ENCODE measurements at places on chromosomes 12 and 14. TPM values are rescaled to one million over a fixed set of nuclear protein-coding genes. Genes with fewer than 3 reads are reported as not detected.

DNA sequence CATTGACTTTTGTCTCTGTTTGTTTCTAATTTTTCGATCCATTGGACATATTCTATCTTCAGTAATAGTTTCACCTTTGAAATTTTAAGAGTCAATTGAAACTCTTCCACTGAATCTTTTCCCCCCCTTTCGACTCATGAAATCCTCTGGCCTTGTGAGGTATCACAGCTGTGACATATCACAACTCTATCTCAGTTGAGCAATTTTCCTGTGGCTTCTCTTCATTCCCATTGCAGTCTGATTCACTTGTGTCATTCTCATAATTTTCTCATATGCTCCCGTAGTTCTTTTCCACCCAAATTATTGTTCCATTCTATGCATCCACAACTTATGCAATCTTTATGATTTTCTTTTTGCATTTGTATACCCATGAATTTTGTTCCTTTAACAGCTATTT, 261.6 kb downstream of the DACT1 start:
- peak; percentile 90 for DNase-seq

DNA sequence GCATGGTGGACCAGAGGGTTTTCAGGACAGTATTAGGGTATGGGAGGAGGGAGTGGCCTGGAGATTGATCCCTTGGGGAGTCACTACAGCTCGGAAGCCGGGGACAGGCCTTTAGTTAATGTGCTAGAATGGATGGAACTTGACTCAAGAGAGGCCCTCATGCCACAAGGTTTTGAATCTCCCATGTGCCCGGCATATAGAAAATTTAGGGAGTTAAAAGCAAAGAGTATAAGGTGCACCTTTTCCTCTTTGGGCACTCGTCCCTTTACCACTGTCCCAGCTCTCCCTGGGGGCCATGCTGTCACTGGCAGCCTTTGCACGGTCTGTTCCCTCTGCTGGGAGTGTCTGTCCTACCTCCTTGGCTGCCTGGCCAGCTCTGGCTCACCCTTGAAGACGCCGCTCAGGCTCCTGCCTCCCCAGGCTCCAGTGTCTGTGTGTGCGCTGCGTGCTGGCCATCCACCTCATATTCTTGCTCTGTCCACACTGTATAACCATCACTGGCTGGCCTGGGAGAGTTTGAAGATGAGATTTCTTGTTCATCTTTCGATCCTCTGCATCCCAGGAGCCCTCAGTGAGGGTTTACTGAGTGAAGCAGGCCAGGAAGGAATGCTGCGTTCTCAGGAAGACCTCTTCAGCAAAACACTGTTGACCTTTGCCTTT, 161.3 kb downstream of the ZFP36L1 start:
- no peak for DNase-seq

- DNase-seq: peak; percentile 48
Observed at GRCh38 chr12:120497524-120498150, 1.7 kb downstream of the DYNLL1 start.

- no peak for DNase-seq
Observed at GRCh38 chr14:75615200-75615599, 36.8 kb downstream of the FLVCR2 start.

DNA sequence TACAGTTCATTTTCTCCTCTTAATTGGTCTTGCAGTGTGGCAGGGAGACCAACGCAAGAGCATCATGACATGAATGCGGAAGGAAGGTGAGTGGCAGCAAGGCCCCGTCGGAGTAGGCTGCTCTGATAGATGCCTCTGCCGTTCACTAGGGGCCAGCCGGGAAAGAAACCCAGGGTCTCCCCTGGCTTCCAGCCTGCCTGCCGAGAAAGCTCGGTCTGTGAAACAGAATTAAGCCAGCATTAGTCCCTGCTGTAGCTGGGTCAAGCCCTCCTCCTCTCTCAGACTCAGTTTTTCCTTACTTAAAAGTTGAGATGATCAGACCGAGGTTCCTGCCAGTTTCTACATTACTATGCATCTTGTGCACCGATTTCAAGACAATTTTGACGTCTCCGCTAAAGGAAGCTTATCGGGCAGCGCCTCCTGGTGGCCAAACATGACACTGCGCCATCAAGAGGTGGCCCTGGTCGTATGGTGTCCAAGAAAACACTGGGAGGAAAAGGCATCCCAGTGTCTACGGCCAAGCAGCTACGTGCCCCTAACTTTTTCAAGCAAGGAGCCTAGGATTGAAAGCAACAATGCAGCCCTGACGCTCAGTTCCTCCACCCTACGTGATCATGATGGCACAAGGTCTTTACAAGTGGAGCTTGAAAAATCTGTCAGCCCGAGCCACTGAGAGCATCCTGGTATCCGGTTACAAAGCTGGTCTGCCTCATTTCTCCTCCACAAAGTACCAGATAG, 131.6 kb downstream of the KSR2 start:
- DNase-seq: peak; percentile 78

Gene FGF6
- polyA plus RNA-seq: not detected

DNA sequence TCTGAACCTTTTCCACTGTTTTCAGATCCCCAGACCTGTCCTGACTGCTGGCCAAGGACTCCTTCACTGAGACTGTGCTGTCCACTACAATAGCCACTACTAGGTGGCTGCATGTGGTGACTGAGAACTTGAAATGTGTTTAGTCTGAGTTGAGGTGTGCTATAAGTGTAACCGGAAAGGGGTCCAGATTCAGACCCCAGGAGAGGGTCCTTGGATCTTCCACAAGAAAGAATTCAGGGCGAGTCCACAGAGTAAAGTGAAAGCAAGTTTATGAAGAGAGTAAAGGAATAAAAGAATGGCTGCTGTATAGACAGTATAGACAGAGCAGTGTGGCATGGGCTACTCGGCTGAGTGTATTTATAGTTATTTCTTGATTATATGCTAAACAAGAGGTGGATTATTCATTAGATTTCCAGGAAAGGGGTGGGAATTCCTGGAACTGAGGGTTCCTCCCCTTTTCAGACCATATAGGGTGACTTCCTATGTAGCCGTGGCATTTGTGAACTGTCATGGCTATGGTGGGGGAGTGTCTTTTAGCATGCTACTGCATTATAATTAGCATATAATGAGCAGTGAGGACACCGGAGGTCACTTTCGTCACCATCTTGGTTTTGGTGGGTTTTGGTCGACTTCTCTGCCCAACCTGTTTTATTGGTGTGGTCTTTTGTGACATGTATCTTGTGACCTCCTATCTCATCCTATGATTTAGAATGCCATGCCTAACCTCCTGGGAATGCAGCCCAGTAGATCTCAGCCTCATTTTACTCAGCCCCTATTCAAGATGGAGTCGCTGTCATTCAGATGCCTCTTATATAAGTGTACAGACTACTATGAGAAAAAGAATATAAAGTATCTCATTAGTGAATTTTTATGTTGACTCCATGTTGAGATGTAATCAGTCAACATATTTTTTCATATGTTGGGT, 70.0 kb upstream of the SRSF5 start:
- peak; percentile 21 for DNase-seq

DNA sequence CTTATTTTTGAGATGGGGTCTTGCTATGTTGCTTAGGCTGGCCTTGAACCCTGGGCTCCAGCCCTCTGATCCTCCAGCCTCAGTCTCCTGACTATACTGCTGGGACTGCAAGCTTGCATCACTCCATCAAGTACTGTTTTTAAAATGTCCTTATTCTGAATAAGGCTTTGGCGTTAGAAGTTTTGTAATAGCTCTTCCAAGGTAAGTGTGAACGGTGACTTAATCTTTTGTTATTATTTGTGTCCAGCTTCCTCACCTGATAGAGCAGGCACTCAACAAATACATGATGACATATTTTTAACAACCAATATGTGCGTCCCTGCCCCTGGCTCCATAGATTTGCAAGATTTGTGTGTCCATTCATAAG, 1.4 kb downstream of the C1RL start:
- peak; percentile 40 for DNase-seq

Gene EFS
- 4.2 TPM for polyA plus RNA-seq

Gene SYNE3
- 1.2 TPM for polyA plus RNA-seq

- DNase-seq: peak; percentile 99
Observed at GRCh38 chr12:31518680-31519227, 72.2 kb downstream of the DENND5B start.

GRCh38 chr12:93358821-93359220, 18.9 kb upstream of the NUDT4 start:
- DNase-seq: peak; percentile 26

DNA sequence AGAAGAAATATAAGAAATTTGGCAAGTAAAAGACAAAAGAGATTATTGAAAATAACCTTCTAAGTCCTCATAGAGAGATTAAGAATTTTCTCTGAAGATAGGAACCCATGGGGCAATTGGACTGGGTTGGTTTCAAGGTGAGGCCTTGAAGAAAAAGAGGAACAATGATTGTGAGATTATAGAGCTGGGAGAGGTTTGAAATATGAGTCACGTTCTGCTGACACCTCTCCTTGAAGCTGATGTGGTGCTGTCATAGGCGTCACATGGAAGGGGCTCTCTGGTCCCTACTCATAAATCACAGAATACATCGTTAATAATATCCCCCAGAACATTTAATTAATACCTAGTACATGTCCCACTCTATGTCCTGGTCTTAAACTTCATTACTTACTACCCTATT, 227.6 kb upstream of the PDE3A start:
- no peak for DNase-seq

All from GM23248 (cell line).